ENCODE measurements at places on chromosomes 3 and 15.

DNA sequence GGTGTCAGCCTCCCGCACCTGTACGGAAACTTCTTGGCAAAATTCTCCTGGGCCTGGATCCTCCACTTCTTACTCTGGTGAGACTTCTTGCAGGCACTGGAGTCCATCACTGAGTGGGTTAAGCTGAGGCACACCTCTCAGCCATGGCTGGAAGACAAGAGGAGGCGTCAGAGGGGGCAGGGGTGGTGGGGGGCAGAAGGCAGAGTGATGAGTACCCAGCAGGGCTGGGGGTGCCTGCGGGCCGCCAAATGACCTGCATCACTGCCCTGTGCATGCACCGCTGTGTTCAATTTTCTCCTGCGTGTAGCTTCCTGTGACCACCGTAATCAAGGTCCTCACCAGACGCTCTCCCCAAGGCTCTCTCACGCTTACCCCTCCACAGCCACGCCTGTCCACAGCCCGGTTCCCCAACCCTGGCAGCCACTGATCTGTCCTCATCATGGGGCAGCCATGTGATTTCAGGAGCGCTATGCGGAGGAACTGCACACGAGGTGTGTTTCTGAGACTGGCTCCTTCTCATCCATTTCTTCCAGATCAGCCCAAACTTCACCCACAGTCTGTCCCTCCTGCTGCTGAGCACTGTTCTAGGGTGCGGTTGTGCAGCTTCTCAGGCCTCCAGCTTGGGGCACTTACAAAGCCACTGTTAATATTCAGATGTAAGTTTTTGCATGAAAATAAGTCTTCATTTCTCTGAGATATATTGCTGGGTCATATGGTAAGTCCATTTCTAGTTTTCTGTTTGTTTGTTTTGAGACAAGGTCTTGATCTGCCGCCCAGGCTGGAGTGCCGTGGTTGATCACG is 5.2 kb downstream of the C3orf22 start:
- no peak for DNase-seq

- DNase-seq, result no peak
Observed at GRCh38 chr3:69811452-69812401, 72.5 kb downstream of the MITF start.

DNA sequence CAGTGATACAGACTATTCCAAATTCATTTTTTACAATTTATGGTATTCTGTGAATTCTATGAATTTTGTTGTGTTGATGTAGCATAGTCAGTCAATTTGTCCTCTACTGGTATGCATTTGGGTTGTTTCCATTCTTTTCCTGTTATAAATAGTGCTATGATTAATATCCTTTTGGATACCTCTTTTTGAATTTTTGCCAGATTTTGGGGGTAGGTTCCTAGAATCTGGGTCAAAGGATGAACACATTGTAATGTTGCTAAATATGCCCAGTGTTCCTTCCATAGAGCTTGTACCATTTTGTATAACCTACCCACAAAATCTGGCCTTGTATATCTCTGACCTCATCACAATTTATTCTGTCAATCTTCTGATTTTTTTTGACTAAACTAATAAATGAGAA is 44.4 kb upstream of the C3orf38 start:
- no peak for DNase-seq

DNA sequence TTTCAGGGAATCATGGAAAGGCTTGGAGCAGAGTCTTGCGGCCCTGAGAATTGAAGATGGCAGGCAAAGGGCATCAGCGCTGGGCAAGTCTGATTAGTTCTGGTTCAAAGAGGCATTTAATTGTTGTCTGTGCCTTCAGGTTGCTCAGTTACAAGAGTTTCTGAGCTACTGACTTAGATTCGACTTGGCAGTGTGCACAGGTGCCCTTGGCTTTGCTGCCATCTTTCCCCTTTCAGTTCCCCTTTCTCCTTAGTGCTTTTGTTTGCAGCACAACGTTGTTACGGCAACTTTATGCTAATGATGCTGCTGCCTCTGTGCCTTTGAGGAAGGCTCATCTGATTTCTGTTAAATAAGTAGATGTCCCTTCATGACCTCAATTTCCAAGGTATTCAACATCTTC is 12.5 kb downstream of the P2RY14 start:
- peak; percentile 94 for DNase-seq

DNA sequence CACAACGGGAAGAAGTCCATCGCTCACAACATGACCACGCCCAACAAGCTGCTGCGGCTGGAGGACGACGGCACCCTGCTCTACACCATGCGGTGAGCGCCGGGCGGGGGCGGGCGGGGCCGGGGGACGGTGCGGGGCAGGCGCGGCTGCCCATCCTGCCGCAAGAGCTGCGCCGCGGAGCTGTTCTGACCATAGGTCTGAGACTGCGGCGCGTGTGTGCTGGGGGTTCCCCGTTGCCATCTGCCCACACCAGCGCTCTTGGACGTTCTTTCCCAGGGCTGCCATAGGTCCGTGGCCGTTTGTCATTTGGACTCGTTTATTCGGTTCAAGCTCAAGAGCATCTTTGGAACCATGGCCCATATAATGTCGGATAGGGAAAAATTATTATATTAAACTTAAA is 16.6 kb downstream of the GABRA5 start:
- DNase-seq, result no peak

DNA sequence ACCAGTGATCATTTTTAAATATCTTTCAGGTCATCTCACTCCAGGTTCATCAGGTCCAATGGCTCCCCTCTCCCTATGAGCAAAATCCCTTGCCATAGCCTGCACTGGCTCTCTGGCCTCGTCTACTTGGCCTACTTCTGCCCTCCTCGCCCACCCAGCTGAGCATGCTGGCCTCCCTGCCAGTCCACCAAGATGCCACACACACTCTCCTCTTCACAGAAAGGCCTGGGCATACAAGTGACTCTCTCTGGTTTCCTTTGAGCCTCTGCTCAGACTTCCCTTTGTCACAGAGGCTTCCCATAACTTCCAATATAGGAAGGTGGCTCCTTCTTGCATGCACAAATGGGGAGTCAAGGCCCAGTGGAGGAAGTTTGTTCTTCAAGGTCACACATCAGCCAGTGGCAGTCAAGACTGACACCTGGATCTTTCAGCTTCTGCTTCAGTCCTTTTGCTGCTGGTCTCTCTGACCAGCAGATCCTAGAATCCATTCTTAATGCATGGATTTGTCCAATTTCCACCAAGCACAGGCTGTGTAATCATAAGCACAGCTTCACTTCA is 223.2 kb upstream of the HES1 start:
- DNase-seq, result no peak

GRCh38 chr3:7421065-7421464 is 560.1 kb downstream of the GRM7 start:
- DNase-seq, result no peak

GRCh38 chr15:98163319-98164045 is 203.0 kb downstream of the ARRDC4 start:
- no peak for DNase-seq

GRCh38 chr15:87477737-87478686 is 778.5 kb downstream of the NTRK3 start:
- DNase-seq, result peak; percentile 38

GRCh38 chr3:51311055-51311454 is 74.0 kb upstream of the MANF start:
- DNase-seq, result no peak

- DNase-seq, result no peak
Observed at GRCh38 chr3:134028486-134029255, 1.1 kb downstream of the SLCO2A1 start.

- DNase-seq, result no peak
Observed at GRCh38 chr3:112141293-112141692, 8.2 kb upstream of the GCSAM start.

DNA sequence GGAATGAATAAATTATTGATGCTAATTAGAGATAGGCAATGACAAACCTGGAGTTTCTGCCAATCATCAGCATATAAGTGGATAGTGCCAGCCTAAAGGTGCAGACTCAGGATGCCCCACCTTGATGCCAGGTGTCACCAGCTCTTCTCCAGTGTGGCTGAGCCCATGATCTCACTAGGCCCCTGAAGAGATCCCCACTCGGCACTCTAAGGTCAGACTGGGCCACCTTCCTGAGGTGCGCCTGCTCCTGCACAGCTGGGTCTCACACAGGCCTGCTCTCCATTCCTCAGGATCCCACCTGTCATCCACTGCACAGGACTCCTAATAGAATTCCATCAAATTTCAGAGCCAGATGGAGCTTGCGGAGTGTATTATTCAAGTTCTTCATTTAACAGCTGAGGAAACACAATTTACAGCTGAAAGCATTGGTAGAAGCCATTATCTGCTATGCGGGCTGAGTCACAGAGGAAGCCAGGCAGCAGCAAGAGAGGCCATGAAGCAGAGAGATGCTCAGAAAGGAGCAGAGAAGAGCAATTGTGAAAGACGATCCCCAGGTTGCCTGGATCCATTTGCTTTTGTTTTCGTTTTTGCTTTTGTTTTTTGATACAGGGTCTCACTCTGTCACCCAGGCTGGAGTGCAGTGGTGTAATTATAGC is 25.1 kb upstream of the FSTL1 start:
- DNase-seq, result no peak

Data from MV-4-11 (cell line).